ENCODE measurements at places on chromosomes 11 and 22.
A peak's percentile ranks its signal among the peaks of the same experiment; 100 is the strongest.

DNA sequence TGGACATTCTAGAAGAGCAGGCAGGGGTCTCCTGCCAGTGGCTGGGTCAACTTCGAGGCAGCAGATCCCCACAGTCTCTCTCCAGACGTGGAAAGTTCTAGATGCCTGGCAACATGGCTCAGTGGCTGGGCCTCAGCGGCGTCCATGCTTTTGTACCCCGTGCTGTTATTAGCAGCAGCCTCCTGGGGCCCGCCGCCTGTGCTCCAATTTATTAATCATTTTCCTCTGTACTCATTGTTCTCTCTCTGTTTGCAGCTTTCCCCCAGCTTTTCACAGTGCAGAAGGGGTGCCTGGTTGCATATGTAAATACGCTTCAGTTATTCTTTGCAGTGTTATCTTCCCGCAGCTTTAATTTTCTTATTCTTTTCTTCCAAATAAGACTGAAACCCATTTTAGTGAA is 515.1 kb downstream of the TBC1D22A start:
- DNase-seq = no peak

GRCh38 chr11:1508986-1509385 is 22.4 kb upstream of the MOB2 start:
- DNase-seq = no peak

DNA sequence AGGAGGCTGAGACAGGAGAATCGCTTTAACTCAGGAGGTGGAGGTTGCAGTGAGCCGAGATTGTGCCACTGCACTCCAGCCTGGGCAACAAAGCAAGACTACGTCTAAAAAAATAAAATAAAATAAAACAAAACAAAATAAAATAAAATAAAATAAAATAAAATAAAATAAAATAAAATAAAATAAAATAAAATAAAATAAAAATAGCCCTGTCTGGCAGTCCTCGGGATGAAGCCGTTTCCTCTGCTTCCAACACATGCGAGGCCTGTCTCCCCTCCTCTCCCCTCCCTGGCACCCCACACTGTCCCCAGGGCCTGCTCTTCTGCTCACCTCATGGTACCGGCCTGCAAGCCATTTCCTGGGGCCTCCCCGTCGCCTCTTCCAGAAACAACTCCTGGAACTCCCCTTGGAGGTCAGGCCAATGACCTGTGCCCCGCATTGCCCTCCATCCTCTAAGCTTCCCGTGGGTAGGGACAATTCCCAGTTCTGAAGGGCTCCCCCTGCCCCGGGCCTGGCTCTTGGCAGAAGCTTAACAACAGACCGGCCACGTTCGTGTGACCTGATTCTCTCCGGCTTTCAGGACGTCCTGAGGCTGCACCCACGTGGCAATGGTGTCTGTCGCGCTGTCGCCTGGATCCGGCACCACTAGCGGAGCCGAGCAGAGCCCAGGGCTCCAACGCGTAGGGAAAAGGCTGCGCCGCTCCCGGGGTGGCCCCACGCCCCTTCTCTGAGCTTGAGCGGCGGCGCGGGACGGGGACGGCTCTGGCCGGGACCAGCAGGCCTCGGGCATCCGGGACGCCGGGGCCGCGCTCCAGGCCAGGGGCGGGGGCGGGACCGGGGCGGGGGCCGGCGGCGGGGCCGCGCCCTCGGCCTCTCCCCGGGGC is 456 bp upstream of the PARVB start:
- peak; percentile 21 for DNase-seq

DNA sequence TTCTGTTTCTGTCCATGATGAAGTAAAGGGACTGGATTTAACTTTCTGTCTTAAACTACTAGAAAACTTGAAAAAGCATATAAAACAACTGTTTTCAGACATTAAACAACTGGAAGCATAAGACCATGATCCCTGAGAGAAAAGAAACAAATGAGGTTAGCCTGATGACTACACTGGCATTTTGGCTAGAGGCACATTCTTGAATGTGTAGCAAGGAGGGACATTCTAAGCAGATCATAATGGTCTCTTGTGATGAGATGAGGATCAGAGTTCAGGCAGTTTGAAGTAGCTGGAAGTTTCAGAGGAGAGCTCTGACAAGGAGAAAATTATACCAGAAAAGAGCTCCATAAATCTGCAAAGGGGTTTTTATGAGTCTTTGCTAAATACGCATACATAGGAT is 75.4 kb downstream of the AASDHPPT start:
- DNase-seq = no peak

GRCh38 chr22:31177420-31178162 is 17.6 kb downstream of the RNF185 start:
- DNase-seq = no peak

DNA sequence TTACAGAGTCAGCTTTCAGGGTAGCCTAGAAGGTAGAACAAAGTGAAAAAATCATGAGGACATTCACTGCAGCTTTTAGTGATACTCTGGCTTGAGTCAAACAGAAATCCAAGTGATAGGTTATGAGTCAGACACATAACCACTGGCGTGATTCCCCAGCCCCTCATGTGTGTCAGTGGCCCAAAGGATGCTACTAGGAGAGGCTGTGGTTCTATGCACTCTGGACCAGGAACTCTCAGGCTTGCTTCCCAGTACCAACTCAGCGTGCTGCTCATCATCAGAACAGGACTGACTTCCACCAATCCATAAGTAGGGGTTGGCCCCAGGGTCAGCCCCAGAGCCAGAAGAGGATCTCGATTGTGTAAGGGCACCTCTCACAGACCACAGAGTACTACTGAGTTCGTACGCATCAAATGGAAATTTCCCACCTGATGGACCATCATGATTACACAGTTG is 116.8 kb downstream of the MED15 start:
- no peak for DNase-seq

- peak; percentile 15 for DNase-seq
These were observed 94.3 kb upstream of the BMAL1 start for GRCh38 chr11:13183094-13183825.

- no peak for DNase-seq
These were observed 26.5 kb downstream of the KRTAP5-5 start for GRCh38 chr11:1656061-1656441.

- DNase-seq = peak; percentile 30
These were observed 199.3 kb downstream of the PGR start for GRCh38 chr11:100930185-100930778.

- no peak for DNase-seq
These were observed 56.5 kb downstream of the MED15 start for GRCh38 chr22:20563941-20564371.

- DNase-seq = no peak
These were observed 5.8 kb downstream of the PKP3 start for GRCh38 chr11:399731-400211.
